ENCODE measurements at places on chromosomes 2 and 18.

GRCh38 chr2:131092458-131093005 is 728 bp downstream of the FAM168B start:
- no peak for DNase-seq

DNA sequence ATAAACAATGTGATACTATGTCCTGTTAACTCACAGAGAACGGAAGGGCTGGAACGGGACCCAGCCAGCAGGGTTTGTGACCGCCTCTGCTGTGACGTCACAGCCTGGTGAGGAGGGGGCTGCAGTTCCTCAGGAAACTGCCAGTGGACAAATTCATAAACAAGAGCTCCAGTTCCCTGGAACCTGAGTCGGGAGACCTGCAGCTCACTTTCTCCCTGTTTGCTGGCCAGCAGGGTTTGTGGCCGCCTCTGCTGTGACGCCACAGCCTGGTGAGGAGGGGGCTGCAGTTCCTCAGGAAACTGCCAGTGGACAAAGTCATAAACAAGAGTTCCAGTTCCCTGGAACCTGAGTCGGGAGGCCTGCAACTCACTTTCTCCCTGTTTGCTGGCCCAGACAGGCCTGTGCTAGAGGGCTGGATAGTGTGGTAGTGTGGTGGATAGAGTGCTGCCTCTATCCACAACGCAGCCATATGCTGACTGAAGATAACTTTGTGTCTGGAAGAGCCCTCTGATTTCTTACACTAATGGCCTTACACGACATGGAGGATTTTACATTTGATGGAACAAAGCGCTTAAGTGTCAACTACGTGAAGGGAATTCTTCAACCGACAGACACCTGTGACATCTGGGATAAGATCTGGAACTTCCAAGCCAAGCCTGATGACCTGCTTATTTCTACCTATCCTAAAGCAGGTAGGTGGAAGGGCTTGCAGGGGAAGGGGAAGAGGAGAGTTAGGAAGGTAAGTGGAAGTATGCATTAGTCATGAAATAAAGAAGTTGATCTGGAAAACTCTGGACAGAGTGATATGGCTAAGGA is at the start of gene SULT1C4:
Gene SULT1C4, plus strand, starts transcription at position 140 of the 816 bp plus-strand sequence. Its CDS starts 384 bp downstream, at position 524.
- DNase-seq, result no peak

DNA sequence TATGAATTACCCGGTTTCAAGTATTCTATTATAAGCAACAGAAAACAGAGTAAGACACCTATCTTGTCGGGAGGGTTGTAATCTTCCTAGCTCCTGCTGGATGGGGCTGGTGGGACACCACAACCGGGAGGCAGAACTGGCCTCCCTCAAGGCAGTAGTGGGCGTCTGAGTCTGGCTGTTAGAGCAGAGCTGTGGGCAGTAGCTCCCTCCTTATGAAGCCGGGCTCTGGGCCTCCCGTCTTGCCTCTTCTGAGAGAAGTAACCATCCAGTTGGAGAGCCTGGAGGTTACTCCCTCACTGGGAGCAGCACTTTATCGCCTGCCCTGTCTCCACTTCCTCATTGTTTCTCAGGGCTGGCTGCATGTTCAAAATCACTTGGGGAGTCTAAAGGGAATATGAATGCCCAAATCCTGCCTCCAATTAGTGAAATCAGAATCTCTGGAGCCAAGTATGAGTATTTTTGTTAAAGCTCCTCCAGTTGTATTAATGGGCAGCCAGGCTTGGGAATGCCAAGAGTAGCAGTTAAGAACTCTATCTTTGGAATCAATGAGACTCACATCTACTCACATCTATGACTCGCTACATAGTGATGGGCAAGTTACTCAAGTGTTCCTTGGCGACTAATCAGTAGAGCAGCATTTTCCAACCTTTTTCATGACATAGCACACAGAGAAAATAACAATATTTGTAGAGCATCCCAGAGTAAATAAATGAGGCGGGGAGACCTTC is 27.3 kb upstream of the NRP2 start:
- DNase-seq, result no peak

DNA sequence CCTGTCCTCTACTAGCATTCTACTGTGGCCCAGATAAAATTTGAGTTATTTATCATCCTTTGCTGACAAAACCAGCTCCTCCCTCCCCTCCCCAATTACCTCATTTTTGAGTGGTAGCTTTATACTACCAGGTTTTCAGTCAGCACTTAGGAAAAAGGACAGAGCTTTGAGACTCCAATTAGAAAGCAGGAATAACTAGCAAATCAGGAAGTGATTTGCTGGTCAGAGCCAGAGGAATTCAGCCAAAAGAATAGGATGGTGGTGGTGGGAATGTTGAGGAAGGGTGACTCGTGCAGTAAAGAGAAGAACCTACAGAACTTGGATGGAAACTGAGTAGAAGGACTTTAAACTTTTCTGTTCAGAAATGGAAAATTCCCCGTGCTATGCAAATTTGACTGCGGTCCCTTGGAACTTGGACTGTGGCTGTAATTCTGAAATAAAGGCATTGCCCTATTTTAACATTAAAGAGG is 3.7 kb downstream of the MYL12B start:
- DNase-seq, result no peak

- no peak for DNase-seq
These were observed 2.8 kb downstream of the PRKCE start for GRCh38 chr2:45654250-45654649.

DNA sequence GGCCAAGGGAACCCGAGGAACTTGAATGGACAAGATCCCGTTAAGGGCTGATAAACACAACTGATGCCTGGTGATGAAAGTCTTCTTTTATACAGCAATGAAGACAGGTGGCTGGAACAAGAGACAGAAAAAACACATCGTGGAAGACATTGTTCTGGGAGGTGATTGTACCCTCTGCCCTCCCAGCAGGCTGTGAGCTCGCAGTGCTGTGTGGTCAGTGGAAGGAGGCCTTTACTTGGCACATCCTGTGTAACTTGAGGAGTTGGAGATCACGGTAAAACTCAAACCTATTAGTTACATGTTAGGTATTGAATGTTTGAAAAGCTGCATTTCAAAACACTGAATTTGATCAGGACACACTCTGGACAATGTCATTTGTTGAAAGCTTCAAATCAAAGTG is 249.9 kb upstream of the EPAS1 start:
- DNase-seq, result no peak

DNA sequence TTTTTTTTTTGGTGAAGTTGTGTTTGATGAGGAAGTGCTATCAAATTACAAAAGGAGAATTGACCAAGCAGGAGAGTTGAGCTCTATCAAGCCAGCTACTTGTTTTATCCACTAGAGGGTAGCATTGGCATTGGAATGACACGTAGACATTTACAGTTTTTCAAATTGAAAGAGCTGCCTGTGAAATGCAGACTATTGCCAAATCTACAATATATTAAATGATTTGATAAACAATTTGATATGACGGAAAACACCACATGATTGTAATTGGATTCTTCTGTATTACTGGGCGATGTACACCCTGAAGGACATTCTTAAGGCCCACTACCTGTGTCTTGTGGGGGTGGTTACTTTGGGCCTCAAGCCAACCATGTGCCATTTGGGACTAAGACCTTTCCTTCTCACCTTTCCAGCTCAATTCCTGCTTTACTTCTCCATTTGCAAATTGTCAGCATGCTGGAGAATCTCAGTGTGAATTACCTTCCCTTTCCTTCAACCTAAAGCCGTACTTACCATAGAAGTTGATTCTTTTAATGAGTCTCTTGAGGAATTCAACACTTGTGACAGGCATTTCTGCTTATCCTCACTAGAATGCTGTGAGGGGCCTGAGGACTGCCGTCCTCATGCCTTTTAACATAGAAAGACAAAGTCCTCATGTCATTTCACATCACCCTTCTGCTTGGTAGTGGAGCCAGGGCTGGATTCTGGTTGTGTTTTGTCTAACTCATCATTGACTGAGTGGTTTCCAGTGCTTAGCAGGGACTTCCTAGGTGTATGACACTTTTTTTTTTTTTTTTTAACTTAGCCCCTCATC is 134.8 kb upstream of the THUMPD2 start:
- DNase-seq, result no peak

Measured in stimulated activated CD4-positive, alpha-beta T cell treated with anti-CD3 and anti-CD28 coated beads, Interleukin-12 subunit alpha, Interleukin-12 subunit beta, amount 100 ng/mL, for 24 hours (primary cell).